Renal pelvis (tissue), 12 donors: ENCODE measurements at places on chromosomes 4 and X.

- no peak for DNase-seq
These were observed 154.3 kb upstream of the EDNRA start for GRCh38 chr4:147326591-147326990.

- DNase-seq: no peak
These were observed 18.1 kb downstream of the TMEM175 start for GRCh38 chr4:950136-951020.

DNA sequence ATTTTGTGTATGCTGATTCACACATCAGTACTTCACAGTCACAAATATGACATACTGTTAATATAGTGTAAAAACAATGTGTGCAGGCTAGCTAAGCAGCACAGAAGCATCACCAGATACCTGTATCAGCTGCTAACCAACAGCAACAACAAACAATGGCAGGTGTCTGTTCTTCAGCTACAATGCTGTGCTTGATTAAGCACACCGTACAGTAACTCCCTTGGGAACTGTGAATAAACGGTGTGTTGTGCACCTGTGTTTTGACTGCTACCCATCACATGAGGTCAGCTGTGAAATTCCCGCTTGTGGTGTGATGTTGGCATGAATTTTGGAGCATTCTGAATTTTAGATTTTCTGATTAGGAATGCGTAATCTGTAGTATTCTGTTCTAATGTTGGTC, 379.7 kb upstream of the FAT1 start:
- DNase-seq: no peak

DNA sequence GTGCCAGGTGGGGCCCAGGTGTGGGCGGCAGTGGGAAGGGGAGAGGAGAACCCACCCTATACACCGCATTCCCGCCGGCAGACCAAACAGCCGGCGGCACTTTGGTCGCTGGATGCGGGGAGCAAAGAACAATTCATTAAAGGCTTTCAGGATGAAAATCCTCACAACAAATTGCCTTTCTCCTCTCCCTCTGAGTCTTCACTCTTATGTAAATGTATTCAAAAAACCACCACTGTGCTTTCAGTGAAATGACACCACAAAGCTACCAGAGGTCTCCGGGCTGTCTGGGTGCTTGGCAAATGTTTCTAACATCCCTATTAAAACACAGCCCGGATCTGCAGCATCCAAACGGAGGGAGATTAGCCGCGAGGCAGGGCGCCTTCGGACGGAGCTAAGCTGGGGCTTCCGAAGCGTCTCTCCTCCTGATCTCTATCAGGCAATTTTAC, 171.8 kb upstream of the TBL1X start:
- DNase-seq: no peak

- peak; percentile 69 for DNase-seq
These were observed 100.8 kb downstream of the SPIN4 start for GRCh38 chrX:63250253-63250868.

DNA sequence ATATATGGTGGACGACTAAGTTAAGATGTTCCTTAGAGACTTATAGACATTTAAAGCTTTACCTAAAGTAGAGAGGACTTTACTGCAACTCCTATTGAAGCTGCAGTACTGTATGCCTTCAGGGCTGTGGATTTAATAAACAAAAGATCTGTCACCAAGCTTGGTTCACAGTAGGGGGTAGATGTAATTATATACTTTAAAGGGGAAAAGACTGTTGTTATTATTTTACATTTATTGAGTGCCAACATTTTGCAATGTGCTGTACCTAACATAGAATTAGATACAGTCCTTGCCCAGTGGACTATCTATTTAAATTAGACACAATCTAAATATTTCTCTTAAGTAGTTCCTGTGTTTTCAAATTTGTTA, 67.2 kb downstream of the SLIT2 start:
- no peak for DNase-seq

DNA sequence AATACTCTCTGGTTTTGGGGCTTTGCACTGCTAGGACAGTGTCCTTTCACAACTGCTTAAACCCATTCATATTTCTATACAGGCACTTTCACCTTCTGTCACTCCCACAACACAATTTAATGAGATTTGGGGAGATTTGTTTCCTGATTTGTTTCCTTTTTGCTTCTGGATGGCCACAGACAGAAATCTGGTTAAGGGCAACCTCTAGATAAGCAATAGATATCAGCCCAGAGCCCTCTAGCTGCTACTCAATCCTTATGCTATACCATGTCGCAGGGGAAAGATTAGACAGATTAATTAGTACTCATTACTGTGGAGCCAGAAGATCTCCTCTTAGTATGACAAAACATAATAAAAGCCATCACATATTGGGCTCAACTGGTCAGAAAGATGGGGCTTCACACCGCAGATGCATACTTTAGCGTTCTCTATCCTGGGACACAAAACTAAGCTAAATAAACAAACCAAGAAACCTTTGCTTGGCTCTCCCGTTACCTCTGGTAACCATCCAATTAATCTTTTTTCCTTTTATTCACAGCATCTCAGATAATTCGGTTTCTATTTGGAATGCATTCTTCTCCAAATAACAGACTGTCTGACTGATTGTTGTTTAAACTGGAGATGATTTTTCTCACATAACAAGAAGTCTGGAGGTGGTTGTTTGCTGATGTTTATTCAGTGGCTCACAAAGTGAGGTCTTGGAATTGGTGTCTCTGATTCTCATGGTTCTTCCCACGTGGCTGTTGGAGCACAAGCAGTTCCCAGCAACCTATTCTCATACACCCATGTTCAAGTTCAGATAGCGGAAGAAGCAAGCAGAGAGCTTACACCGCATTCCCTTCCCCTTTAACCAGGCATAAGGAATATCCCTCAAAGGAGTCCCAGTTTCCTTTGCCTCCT, 41.0 kb upstream of the ZNF330 start:
- DNase-seq: no peak

GRCh38 chrX:11458170-11458569, 165.0 kb downstream of the AMELX start:
- no peak for DNase-seq

DNA sequence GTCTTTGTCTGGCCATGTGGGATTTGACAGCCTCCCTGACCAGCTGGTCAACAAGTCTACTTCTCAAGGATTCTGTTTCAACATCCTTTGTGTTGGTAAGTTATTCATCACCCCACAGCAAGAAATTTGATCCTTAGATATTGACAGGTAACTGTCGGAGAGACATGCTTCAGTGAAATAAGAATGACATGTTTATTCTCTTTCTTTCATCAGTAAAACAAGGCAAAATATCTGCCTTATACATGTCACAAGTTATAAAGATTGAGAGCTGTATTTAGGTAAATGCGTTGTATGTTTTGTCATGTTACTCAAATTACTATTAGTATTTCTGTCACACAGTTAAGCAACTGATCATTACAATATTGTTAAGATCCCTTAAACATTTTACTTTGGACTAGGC, 46.9 kb downstream of the SEPTIN11 start:
- no peak for DNase-seq

- no peak for DNase-seq
These were observed 32.9 kb upstream of the DKK2 start for GRCh38 chr4:107069049-107069448.

GRCh38 chr4:5186271-5187064, 135.2 kb downstream of the STK32B start:
- no peak for DNase-seq

DNA sequence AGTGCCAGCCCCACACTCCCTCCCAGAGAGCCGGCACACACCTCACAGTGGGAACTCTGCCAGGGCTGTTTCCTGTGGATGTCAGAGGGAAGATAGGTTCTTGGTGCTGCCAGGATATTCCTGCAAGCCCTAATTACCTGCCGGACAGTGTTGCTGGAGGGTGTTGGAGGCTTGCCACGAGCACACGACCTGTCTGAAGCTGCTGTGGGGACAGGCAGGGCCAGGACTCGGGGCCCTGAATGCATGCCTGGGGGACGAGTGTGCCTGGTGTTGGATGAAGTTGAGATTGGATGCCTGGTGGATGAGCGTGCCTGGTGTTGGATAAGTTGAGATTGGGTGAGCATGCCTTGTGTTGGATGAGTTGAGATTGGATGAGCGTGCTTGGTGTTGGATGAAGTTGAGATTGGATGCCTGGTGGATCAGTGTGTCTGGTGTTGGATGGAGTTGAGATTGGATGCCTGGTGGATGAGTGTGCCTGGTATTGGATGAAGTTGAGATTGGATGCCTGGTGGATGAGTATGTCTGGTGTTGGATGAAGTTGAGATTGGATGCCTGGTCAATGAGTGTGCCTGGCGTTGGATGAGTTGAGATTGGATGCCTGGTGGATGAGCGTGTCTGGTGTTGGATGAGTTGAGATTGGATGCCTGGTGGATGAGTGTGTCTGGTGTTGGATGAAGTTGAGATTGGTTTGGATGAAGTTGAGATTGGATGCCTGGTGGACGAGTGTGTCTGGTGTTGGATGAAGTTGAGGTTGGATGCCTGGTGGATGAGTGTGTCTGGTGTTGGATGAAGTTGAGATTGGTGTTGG, 23.2 kb upstream of the UVSSA start:
- DNase-seq: no peak

DNA sequence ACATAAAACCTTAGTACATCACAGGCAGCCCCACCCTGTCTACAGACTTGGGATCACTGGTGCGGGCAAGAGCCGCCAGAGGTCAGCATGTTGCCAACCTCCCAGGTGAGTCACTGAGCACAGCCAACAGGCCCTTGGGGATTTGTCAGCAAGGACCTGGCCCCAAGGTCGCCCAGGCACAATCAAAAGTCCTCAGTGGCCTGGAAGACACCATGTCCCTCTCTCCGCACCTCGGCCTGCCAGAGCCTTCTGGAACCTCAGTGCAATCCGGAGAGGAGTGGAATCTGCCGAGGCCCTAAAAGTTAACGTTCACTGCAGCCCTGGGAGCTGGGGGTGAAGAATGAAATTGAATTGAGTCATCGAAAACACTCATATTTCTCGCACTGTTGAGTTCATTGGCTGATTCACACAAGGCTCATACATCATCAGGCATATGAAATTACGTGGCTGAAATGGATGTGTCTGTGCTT, 74.3 kb downstream of the WFS1 start:
- DNase-seq: no peak

GRCh38 chr4:1238676-1239000, 10.3 kb downstream of the CTBP1 start:
- no peak for DNase-seq

DNA sequence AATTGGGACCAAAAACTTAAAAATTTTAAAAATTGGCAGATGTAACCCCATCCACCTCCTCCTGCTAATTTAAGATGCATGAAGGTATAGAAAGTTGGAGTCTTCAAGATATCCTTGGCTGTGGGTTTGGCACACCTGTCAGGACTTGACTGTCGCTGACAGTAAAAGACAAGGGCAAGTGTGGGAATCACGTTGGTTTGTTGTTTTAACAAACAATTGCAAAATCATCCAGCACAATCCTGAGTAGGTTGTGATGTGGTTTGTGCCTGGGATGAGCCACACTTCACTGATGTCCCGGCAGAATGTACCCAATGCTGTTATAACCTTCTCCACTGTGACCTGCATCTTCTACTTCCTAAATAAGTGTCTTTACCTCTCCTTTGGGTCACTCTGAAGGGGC, 24.0 kb downstream of the HOPX start:
- DNase-seq: no peak

DNA sequence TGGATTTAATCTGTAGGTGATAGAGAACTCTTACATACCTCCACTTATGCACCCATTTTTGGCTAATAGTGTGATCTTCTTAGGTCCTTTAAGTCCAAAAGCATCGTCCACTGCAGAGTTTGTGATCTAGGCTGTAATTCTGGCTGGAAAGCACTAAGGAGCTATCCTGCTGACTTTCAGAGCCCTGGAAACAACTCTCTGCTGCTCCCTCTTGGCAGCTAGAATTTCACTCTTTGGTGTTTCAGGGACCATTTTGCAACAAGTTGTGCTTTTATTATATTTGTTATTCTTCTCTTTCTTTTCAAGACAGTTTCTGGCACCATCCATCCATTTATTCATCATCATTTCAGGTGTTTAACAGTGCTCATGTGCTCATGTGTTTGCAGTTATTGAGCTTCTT, 130.0 kb downstream of the RBM46 start:
- DNase-seq: no peak

DNA sequence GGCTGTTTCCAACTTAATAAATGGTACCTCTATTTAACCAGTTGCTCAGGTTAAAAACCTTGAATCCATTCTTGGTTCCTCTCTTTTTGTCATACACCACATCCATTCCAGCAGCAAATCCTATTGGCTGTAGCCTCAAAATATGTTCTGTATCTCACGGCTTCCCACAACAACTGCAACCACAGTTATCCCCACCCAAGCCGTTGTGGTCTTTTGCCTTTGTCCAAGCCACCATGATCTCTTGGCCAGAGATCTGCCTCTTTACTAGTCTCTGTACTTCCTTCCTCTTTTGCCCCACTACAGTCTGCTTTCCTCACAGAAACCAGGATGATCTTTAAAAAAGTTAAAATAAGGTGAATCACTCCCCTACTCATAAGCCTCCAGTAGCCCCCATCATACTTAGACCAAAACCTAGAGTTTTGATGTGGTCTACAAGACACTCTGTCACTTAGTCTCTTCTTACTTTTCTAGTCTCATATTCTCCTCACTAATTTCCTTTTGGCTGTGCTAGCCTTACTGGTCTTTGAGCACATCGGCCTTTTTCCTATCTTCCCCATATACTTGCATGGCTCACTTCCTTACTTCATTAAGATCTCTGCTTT, 10.3 kb downstream of the MAOA start:
- DNase-seq: no peak

- no peak for DNase-seq
These were observed 87.3 kb upstream of the EMCN start for GRCh38 chr4:100605144-100605543.

DNA sequence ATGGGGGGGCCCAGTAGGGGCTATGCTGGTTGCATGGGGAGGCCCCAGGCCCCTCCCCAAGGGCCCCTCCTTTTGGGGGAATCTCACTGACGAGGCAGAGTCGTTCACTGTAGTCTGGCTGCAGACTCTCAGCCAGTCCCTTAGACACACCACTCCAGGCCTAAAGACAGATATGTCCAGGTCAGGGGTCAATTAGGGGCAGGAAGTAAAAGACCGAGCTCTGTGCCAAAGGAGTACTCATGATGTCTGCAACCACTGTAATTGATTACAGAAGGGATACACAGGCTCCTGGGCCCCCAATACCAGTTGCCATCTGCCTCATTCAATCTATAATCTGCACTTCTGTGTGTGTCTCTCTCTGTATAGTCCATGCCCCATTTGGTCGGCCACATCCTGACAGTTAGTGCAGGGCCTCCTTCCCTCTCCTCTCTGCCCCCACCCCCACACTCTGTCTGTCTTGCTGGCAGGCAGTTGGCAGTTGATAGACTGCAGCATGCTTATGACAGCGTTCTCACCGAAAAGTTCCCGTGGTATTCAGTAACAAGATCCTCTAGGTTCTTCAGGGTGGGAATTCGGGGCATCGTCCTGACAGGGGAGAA, 1.3 kb upstream of the CXorf65 start:
- DNase-seq: no peak

GRCh38 chr4:184541907-184542306, 67.6 kb upstream of the IRF2 start:
- no peak for DNase-seq

- no peak for DNase-seq
These were observed 81.3 kb upstream of the TRPC5 start for GRCh38 chrX:112163906-112164305.

- peak; percentile 9 for DNase-seq
These were observed 154.5 kb downstream of the MSN start for GRCh38 chrX:65821721-65822496.
